Adrenal gland (tissue), 19 donors: ENCODE measurements at places on chromosomes 13 and 19.

GRCh38 chr13:46492946-46493345 is 60.0 kb upstream of the LRCH1 start:
- no peak for DNase-seq
- no peak overlapping the region for H3K4me3 ChIP-seq
- H3K27ac ChIP-seq: no peak overlapping the region
- H3K27me3 ChIP-seq: no peaks in the 10 kb centered on the region
- no peaks in the 10 kb centered on the region for H3K36me3 ChIP-seq

DNA sequence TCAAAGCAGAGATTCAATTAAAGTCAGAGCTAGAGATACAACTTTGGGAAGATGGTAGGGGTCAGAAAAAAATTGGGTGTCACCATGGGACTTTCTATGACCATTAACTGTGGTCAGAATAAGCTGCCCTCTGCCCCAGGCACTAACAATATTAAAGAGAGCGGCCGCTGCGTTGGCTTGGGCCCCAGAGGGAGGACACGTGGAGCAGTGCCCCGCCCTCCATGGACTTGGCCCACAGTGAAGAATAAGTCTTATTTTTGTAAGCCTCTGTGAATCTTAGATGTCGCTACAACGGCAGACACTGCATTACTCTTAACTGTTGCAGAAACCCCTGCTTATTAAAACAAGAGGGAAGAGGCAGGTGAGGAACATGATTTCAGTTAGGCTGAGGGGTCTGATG is 172.7 kb downstream of the UQCRFS1 start:
- no peaks in the 10 kb centered on the region for H3K27me3 ChIP-seq
- DNase-seq: no peak
- H3K4me1 ChIP-seq: no peaks in the 10 kb centered on the region

- no peaks in the 10 kb centered on the region for H3K4me1 ChIP-seq
- no peak overlapping the region for H3K4me3 ChIP-seq
- no peak overlapping the region for H3K27ac ChIP-seq
- no peaks in the 10 kb centered on the region for H3K36me3 ChIP-seq
- no peaks in the 10 kb centered on the region for H3K27me3 ChIP-seq
- no peak for DNase-seq
These were observed 617.0 kb downstream of the UQCRFS1 start for GRCh38 chr19:28595722-28596480.

DNA sequence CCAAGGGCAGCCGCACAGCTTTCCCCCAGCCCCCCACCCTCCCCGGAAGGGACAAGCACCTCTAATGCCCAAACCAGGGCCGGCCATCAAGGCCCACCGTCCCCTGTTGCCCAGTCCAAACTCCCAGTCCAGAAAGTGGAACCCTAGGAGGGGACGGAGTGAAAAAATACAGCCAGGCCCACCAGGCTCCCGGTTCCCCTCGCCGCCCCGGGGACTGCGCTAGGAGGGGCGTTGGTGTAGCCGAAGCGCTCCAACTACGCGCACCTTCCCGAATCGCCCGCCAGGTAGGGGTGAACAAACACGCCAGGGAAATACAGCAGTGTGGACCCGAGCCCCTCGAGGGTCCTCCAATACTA is 1.3 kb downstream of the KLF16 start:
- peaks cover 33% of the 10 kb centered on the region for H3K4me1 ChIP-seq
- no peaks in the 10 kb centered on the region for H3K27me3 ChIP-seq
- H3K27ac ChIP-seq: no peak overlapping the region
- no peak for DNase-seq

DNA sequence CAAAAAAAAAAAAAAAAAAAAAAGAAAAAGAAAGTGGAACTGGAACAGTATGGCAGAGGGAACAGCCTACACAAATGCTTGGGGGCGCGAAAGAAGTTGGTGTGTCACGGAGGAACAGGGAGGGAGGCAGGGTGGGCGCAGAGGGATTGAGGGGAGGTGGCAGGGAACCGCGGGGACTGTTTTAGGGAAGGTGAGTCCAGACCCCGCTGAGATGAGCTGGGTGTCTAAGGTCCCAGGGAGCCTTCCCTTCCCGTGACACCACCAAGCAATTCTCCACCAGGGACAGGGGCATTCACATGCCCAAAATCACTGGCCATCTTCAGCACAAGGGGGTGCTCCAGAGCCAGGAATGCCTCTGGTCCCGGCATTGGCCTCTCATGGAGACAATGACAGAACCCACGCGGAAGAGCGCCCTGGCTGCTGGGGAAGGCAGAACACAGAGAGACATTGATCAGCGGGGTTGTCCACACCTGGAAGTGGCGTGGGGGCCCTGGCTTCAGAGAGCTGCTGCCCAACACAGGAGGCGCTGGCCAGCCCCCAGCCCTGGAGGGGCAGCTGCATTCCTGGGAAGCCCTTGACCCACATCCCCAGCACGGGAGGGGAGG is 6.9 kb downstream of the PEAK3 start:
- H3K4me1 ChIP-seq: peaks cover 31% of the 10 kb centered on the region
- peaks cover 24% of the 10 kb centered on the region for H3K36me3 ChIP-seq
- H3K27me3 ChIP-seq: no peaks in the 10 kb centered on the region
- no peak overlapping the region for H3K4me3 ChIP-seq

- H3K4me1 ChIP-seq: no peaks in the 10 kb centered on the region
- H3K27me3 ChIP-seq: no peaks in the 10 kb centered on the region
- DNase-seq: no peak
These were observed 217.1 kb downstream of the PCCA start for GRCh38 chr13:100306030-100306429.

- peaks cover 9% of the 10 kb centered on the region for H3K4me1 ChIP-seq
- H3K4me3 ChIP-seq: no peak overlapping the region
- no peak overlapping the region for H3K27ac ChIP-seq
- H3K36me3 ChIP-seq: no peaks in the 10 kb centered on the region
These were observed 605 bp upstream of the A1BG start for GRCh38 chr19:58353717-58354477.

DNA sequence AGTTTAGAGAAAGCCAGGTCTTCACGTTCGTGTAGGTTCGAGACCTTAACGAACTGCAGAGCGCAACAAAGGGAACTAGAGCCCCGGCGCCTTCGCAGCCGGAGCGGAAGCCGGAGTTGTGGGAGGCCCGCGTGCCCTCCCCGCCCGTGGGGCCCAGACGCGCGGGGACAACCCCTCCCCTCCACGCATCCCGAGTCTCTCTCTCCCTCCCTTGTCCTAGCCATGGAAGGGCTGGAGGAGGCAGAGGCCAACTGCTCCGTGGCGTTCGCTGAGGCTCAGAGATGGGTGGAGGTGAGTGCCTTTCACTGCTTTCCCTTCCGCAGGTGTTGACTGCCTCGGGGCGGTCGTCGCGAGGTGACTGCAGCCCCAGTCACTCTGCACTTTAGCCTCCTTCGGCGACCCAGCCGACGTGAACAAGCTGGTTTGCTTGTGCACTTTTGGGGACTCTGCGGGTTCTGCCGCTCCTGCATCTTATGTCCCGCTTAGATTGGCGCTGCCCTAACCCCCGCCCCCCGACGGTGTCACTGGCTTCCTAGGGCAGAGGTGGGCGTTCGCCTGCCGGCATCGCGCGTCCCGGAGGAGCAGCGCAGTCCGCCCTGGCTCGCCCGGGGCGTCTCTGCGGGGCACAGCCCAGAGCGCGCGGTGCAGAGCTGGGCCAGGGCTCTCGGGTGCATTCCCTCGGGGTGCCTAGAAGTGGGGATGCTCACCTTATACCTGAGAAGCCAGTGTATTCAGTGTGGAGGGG is 478 bp downstream of the LMO7 start:
- H3K4me3 ChIP-seq: peak overlapping the region; percentile 89
- no peak for DNase-seq
- peak overlapping the region; percentile 69 for H3K27ac ChIP-seq

- H3K27ac ChIP-seq: no peak overlapping the region
- H3K27me3 ChIP-seq: no peaks in the 10 kb centered on the region
- no peaks in the 10 kb centered on the region for H3K36me3 ChIP-seq
- no peak overlapping the region for H3K4me3 ChIP-seq
- no peak for DNase-seq
These were observed 133.9 kb downstream of the PTPRS start for GRCh38 chr19:5206751-5207075.

DNA sequence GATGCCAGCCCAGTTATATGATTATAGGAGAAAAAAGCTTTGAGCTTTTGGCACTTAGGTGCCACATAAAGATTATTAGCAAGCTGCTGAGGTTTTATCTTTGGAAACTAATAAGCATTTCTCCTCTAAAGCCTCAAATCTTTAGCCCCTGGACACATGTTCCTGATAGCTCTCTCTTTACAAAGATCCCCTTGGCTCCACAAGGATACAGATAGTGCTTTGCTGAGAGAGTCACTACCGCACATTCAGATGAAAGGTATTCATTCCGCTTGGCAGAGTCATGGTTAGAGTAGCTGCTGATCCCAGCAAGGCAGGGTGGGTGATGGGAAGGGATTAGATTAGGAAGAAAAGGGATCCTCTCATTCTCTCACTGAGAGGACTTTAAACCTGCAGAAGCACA is 28.2 kb upstream of the PSG7 start:
- no peaks in the 10 kb centered on the region for H3K36me3 ChIP-seq
- no peak overlapping the region for H3K4me3 ChIP-seq
- no peak overlapping the region for H3K27ac ChIP-seq
- DNase-seq: no peak
- H3K4me1 ChIP-seq: no peaks in the 10 kb centered on the region
- H3K27me3 ChIP-seq: no peaks in the 10 kb centered on the region

GRCh38 chr19:43780706-43781525 is at the start of gene KCNN4:
TSS of gene KCNN4 (minus strand) at chr19:43780973. CDS start at chr19:43780861, 112 bp downstream.
- H3K27me3 ChIP-seq: no peaks in the 10 kb centered on the region
- DNase-seq: no peak
- no peaks in the 10 kb centered on the region for H3K36me3 ChIP-seq
- H3K4me1 ChIP-seq: peaks cover 4% of the 10 kb centered on the region
- no peak within 1 kb of the TSS for H3K4me3 ChIP-seq

DNA sequence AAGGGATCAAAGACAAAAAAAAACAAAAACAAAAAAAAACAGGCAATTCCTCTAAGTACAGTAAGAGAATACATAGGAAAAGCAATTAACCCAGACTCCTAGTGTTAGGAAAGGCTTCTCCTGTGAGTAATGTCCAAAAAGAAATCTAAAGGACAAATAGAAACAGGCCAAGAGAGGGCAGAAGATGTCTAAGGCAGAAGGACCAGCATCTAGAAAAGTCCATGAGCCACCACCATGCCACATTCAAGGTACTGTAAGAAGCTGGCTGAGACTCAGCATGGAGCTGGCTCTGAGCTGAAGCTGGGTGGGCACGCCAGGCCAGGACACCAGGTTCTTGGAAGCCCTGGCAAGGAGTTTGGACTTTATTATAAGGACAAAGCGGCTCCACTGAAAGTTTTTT is 118.1 kb upstream of the FRY start:
- no peaks in the 10 kb centered on the region for H3K4me1 ChIP-seq
- no peak overlapping the region for H3K4me3 ChIP-seq
- H3K27ac ChIP-seq: no peak overlapping the region

DNA sequence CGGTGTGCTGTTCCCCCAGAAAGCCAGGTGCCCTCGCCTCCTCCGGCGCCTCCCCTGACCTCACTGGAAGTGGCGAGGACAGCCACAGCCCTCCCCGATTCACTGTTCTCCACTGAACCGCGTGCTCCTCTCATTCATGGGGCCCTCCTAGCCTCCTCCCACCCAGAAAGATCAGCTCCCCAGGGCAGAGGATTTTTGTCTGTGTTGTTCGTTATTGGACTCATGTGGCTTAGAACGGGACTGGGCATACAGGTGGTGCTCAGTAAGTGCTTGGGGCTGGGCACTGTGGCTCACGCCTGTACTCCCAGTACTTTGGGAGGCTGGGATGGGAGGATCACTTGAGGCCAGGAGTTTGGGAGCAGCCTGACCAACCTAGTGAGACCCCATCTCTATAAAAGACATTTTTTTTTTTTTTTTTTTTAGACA is 3.8 kb downstream of the PRTN3 start:
- no peaks in the 10 kb centered on the region for H3K36me3 ChIP-seq
- H3K27ac ChIP-seq: no peak overlapping the region
- peaks cover 9% of the 10 kb centered on the region for H3K4me1 ChIP-seq
- H3K27me3 ChIP-seq: peaks cover 16% of the 10 kb centered on the region
- no peak for DNase-seq

- H3K4me3 ChIP-seq: peak within 1 kb of the TSS; percentile 49
- no peaks in the 10 kb centered on the region for H3K27me3 ChIP-seq
- peak within 1 kb of the TSS; percentile 91 for H3K27ac ChIP-seq
- H3K36me3 ChIP-seq: no peaks in the 10 kb centered on the region
These were observed at the start of gene ZNF579 for GRCh38 chr19:55580628-55581144. TSS of gene ZNF579 (minus strand) at chr19:55580848. CDS start at chr19:55579639, 1,209 bp downstream.

GRCh38 chr13:26406791-26407190 is 150.7 kb upstream of the WASF3 start:
- peaks cover 3% of the 10 kb centered on the region for H3K36me3 ChIP-seq
- H3K4me3 ChIP-seq: no peak overlapping the region
- H3K27me3 ChIP-seq: no peaks in the 10 kb centered on the region
- no peaks in the 10 kb centered on the region for H3K4me1 ChIP-seq

DNA sequence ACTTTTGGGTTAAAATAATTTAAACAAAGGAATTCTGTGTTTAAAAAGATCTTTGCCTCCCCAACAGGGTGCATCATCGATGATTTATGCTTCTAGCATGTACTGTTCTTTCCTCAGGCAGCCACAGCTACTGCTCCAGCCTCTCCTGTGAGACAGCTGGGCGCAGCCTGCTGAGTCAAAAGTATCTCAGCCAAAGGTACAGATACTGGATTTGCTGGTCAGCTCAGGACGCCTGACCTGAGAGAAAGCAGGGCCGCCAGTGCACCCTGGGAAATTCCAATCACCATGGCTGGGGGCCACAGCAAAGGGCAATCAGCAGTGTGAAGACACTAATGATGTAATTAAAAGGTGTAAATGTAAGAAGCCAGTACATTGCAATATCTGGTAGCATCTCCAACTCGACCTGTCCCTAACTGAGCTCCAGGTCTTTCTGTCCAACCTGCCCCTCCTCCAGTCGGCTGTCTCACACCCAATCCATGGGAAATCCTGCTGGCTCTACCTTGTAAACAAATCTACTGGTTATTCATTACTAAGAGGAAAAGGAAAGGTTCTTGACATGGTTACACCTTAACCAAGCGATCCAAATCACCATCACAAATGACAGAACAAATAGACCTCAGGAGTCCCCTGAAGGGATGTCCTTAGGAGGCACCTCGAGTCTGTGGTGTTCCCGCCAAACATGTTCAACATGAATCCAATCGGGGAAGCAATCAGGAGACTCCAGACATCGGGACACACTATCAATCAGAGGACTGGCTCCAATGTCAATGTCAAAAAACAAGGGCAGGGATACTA is 7.3 kb downstream of the OPA3 start:
- no peak overlapping the region for H3K27ac ChIP-seq
- H3K4me3 ChIP-seq: no peak overlapping the region
- no peaks in the 10 kb centered on the region for H3K27me3 ChIP-seq
- peaks cover 10% of the 10 kb centered on the region for H3K4me1 ChIP-seq
- DNase-seq: peak; percentile 80
